ENCODE measurements at places on chromosomes 11 and 22.

- DNase-seq = no peak
Observed at GRCh38 chr11:46533396-46534100, 60.3 kb downstream of the AMBRA1 start.

DNA sequence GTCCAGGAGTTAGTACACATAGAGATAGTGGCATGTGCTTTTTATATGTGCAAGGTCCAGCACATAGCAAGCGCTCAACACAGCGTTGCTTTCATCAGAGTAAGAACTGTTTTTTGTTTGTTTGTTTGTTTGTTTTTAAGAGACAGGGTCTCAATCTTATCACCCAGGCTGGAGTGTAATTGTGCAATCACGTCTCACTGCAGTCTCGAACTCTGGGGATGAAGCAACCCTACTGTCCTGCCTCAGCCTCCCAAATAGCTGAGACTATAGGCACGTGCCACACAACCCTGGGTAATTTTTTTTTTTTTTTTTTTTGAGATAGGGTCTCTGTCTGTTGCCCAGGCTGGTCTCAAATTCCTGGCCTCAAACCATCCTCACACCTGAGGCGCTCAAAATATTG, 10.8 kb downstream of the TCN2 start:
- DNase-seq = no peak

GRCh38 chr11:2877474-2877873, 8.1 kb downstream of the CDKN1C start:
- DNase-seq = no peak

DNA sequence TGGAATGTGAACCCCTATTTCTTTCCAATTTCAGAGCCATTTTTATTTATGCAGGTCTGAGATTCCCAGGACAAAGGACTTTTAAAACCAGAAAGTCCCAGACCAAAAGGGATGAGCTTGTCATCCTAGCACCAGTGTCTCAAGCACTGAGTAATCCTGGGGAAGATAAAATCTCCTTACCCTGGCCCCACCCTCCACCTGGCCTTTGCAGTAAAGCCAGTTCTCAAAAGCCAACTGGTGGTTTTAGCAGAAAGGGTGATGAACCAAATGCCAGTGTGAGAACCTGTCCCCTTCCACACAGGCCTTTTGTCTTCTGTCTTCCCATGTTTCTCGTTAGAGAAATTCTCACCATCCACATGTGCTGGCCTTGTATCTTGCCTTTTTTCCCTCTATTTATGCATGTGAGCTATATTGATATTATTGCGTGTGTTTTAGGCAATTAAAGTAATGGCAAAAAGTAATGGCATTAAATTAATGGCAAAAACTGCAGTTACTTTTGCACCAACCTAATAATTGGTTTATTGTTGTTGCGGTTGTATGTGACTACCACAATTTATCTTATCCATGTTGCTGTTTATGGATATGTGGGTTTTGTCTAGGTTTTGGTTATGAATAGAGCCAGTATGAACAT, 191.3 kb downstream of the MYO18B start:
- DNase-seq = no peak

DNA sequence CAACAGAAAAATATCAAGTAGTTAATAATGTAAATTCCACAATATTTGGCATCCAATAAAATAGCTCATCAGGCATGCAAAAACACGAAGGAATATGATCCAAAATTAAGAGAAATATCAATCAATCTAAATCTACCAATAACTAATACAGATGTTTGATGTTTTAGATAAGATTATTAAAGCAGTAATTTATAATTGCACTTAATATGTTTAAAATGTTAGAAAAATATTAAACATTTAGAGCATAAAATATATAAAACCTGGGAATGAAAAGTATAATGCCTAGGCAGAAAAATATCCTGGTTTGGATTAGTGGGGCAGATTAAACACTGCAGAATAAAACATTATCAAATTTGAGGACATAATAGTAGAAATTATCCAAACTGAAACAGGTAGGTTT, 879.9 kb downstream of the FAM181B start:
- DNase-seq = no peak

DNA sequence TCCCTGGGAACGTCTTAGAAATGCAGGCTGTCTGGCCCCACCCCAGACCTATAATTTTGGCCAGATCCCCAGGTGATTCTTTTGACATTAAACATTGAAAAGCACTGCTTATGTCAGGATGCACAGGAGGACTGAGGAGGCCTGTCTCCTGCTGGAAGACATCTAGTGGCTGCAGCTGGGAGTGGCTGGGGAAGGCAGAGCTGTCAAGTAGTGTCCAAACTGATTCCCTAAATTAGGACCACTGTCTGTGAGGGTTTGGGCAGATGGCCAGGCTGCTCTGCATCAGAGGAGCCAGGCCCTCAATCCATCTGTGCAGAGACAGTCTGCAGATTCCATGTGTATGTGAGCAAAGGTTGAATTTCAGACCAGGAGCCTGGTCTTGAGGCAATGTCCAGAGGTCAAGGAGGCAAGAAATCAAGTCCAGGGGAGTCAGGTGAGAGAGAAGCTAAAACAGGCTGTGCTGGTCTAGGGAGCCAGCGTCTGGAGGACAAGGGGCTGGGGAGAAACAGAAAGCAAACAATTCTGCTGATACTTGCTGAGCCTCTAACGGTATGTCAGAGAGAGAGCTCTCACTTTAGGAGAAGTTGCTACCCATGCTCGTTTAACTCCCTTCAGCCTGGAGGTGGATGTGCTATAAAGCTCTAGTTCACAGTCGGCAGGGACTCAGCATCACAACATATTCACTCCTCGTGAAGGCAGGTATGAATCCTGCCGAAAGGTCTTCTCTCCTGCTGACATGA, 15.3 kb upstream of the SYTL2 start:
- DNase-seq = peak; percentile 74

DNA sequence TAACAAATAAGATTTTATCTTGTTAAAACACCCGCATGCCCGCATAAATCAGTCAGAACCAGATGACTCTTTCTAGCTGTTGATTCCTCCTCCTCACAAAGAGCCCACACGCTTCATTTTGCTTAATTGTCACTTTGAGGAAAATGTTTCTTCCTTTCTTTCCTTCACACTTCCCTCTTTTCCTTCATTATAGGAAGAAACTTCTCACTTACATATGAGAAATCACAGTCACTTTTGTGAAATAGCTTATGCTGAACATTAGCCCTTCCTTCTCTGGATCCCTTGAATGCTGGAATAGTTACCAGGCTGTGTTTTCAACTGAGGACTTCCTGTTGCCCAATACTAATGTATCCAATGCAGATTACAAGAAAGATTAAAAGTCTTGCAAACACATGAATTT, 5.8 kb downstream of the MS4A6E start:
- no peak for DNase-seq

GRCh38 chr11:73308961-73309919, 1.2 kb downstream of the ARHGEF17 start:
- peak; percentile 96 for DNase-seq

DNA sequence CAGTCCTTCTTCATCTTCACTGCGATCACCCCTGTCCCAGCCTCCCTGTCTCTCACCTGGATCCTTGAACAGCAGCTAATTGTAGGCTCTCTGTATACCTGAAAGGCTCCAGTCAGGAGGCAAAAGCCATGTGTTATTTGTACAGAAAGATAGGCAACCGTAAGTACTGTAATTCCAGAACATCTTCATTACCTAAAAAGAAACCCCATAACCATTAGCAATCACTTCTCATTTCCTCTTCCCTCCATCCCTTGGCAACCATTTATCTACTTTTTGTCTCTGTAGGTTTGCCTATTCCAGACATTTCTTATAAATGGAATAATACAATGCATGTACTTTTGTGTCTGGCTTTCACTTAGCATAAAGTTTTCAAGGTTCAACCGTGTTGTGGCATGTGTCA, 17.8 kb downstream of the NAGA start:
- DNase-seq = no peak

GRCh38 chr22:39748877-39749276, 144.7 kb downstream of the ENTHD1 start:
- DNase-seq = no peak

DNA sequence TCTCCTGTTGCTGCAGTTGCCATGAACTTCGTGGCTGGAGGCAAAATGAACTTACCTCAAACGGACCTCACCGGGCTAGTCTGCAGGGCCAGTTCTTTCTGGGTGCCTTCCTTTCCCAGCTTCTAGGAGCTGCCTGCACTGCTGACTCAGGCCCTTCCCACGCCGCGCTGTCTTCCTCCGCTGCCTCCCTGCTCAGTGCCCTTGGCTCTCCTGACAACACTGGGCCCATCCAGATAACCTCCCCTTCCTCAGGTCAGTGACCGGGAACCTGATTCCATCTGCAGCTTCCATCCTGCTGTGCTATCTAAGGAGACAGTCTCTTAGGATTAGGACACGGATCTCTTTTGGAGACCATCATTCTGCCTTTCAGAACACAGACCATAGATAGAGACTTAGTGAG, 19.3 kb downstream of the MOB2 start:
- no peak for DNase-seq

DNA sequence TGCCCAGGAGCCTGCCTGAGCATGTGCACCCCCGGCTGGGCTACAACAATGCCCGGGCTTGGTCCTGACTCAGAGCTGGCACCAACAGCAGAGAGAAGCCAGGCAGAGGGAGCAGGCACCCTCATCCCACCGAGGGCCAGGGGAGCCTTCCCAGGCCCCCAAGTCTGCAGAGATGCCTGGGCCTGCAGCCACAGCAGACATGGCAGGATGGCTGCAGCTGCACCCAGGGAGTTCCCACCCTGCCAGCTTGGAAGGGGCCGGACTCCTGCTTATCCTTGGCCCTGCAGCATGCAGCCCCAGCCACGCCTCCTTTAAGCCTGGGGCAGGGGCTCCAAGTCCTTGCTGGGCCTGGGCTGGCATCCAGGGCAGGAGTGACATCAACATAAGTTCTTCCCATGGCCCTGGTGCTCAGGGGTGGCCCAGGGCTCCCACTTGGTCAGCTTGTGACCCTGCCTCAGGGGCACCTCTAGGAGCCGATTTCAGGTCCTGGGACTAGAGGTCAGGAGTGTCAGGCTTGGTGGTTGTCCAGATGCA, 26.7 kb downstream of the OR10D3 start:
- DNase-seq = no peak

DNA sequence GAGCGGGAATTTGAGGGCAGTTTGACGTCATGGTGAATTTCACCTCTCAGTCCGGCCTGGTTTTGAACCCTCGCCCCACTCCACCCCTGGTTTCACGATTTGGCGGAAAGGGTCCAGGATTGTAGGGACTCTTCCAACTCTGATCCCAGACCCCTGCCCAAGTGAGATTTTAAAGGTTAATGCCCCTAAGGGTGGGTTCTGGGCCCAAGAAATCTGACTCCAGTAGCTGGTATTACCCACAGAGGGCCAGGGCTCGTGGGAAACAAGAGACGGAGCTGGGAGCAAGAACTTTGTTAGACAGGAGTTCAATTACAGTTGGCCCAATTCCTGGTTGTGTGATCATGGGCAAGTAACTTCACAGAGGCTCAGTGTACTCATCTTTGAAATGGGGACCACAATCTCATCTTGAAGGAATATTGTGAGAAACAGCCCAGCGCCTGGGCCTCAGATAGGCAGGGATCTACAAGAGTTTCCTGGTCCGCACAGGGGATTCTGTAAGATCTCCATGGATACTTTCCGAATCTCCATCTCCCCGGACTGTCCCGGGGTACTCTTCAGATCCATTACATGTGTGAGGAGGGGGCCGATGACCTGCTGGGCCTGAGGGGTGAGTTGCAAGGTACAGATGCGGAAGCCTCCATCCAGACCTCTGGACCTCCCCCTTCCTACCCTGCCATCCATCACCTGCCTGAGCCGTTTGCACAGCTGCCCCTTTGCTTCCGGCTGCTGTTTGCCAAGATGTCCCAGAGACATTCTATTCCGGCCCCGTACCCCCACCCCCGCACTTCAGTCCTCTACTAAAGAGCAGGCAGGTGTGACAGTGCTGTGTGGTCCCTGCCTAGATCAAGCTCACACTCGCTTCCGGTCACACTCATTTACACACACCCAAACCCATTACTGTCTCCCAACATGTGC, 687 bp upstream of the CALCA start:
- DNase-seq = no peak

DNA sequence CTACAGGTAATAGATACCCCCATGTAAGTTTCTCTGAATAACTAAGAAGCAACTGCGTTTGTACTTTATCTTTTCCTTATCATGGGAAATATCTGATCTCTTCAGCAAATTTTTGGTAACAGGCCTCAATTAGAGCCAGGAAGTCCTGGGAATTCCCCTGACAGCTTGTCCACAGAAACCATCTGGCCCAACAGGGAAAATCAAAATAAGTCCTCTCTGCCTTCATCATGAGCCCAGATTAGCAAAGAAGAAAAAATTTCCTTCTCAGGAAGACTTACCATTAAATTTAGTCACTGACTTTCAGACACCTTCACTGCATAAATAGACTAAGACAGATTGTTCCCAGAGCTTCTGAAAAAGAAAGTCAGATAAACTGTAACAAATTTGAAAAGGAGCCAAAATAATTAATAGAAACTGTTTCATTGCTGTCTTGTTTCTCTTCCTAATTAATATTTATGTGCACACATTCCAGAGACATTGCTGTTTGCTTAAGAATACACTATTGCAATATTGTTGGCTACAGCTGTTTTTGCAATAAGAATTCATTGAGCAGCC, 278.1 kb upstream of the FAT3 start:
- DNase-seq = no peak

GRCh38 chr11:117713538-117713991, 83.5 kb downstream of the DSCAML1 start:
- no peak for DNase-seq

DNA sequence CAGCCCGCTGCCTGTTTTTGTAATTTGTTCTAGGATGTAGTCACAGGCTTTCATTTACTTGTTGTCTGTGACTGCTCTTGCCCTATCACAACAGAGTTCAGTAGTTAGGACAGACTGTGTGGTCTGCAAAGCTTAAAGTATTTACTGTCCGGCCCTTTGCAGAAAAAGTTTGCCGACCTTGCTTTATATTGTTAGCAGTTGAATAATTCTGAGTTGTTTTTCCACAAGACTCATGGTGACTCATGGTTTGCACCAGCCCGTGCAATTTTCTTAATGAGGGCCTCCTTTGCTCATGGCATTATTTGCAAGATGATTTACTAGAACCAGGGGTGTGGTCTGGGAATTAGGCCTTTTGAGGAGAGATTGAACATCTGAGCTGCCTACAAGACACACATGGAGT, 110.6 kb downstream of the SCN3B start:
- DNase-seq = peak; percentile 82

DNA sequence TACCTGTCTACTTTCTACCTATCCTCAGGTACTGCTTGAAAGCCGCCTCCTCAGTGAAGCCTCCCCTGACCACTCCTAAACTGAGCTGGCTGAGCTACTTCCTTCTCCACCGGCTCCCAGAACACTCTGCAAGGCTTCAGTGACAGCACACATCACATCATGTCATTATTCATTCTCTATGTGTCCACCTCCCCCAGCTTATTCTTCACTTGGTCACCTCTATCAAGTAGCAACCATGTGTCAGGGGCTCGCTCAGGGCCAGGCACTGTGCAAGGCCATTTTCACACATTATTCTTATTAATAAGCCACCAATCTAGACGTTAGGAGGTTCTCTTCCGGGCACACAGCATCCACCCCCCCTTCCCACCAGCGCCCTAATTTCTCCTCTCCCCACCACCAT, 3.7 kb upstream of the ELFN2 start:
- no peak for DNase-seq

- no peak for DNase-seq
Observed at GRCh38 chr22:30826670-30827355, 132.1 kb downstream of the OSBP2 start.
